ENCODE measurements at places on chromosomes 7 and 10.

DNA sequence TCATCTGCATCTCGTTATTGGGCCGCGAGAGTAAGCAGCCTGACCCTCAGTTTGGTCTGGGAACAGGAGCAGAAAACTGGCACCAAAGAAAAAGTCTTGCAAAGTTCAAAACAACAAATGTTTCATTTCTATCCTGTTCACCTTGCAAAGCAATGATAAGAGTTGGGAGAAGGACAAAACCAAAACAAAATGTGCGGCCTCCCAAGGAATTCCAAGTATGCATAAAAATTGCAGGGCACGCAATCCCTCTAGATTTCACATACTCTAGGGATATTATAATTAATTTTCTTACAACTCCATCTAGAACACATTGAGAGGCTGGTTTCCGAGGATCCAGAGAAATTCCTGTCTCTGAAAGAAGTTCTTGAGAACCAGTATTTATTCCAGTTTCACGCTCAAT is 20.1 kb downstream of the CHUK start:
- no peak for DNase-seq

GRCh38 chr7:31663072-31663471 is 23.9 kb upstream of the PPP1R17 start:
- DNase-seq = no peak

DNA sequence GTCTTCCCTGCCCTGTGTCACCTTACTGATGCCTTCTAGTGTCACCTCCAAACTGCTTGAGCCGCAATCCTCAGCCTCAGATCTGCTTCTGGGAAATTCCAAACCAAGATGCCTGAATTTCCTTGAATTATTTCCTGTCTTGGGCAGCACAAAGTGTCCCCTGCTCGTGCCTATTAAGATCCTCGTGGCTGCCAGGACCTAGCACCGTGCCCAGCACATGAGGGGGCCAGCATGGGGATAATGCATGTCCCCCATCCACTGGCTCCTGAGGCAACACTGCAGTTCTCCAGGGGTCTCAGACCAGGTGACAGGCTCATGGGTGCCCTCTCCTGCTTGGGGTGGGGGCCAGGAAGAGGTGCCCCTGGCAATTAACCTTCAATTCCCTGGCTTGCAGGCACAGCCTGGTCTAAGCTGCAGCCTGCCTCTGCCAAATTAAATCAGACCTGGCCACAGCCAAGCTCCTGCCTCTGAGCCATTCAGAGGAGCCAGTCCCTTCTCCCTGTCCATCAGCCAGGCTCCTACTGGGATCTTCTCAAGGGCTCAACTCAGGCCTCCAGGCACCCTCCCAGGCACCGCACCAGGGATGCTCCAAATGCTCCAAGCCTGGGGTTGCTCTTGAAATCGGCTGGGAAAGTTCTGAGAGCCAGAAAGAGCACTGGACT is 146.6 kb downstream of the SH3PXD2A start:
- DNase-seq = no peak

- DNase-seq = no peak
Measured at GRCh38 chr10:5447611-5448071, 35.3 kb downstream of the NET1 start.

DNA sequence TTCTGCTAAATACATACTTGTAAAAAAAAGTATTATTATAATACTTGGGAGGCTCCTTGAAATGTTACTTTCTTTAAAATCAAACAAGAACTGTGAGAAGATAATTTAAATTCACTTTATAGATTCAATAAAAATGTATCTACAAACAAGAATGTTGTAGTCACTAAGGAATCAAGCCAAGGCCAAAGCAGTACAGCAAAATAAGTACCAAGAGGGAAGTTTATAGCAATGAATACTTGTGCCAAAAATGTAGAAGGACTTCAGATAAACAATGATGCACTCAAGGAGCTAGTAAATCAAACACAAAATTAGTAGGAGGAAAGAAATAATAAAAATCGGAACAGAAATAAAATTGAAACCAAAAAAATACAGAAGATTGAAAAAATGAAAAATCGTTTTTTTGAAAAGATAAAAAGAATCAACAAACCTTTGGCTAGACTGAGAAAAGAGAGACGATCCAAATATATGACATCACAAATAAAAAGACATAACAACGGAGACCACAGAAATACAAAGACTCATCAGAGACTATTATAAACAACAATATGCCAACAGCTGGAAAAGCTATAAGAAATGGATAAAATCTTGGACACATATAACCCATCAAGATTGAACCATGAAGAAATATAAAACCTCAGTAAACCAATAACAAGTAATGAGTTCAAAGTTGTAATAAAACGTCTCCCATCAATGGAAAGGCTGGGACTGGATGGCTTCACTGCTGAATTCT is 286.0 kb upstream of the TMEM229A start:
- DNase-seq = no peak

DNA sequence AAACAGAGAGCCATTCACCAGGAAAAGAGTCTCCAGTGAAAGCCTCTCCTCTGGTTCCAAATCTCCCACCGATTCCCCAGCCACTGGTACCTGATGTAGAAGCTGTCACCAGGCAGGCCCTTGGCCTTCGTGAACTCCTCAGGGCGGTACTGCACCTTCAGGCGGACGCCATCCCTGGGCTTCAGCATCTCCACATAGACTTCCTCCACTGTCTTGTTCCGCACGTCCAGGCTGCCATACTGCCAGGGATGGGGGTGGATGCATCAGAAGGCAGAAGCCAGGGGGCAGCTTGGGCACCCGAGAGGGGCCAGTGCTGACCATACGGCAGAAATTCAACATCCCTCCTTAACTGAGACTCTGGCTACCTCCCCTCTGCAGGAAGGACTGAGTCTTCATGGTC is 118.8 kb downstream of the DLG5 start:
- no peak for DNase-seq

- no peak for DNase-seq
Measured at GRCh38 chr7:74544706-74545469, 91.2 kb downstream of the GTF2IRD1 start.

DNA sequence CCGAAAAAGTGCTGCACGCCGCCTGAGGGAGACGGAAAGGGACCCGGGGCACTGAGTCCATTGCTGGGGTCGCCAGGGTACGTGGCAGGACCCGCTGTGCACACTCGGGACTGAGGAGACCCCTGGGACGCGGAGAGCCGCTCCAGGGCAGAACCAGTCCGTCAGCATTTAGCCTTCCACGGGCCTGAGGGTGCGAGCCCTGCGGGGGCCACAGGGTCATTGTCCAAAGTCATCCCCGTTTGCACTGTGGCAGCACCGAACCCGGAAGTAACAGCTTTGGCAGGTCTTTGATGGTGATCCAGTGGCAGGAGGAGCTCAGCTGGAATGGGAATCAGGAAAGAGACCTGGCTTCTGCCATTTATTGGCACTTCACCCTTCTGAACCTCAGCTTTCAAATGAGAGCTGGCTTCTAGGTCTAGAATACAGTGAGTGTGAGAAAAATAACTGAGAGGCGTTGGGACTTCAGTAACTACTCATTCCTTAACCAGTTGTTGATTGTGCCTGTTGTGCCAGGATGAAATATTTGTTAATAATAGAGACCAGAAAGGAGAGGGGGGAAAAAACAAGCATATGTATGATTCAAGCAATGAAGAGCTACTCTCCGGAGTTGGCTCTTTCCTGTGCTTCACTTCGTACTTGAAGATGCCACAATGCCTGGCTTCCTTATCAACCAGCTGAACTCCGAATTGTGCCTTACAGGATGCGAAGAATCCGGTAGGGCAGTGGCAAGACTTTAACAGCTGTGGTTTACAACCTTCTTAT is 811 bp upstream of the ARHGAP12 start:
- no peak for DNase-seq

DNA sequence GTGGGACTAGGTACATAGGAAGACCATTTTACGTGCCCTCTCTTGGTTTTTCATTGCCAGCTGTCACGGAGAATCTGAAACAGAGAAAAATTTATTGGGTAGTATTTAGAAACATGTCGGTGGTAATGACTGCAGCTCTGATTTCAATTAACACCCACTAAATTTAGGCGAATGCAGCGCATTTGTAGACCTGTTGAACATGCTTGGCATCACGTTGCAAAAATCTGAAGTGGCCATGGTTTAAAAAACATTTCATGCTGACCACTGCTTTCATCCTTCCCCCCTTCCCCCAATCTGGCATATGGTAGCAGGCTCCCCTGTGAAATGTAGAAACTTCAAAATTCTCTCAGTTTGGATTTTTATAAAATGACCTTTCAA is 34.0 kb downstream of the LRMDA start:
- no peak for DNase-seq

DNA sequence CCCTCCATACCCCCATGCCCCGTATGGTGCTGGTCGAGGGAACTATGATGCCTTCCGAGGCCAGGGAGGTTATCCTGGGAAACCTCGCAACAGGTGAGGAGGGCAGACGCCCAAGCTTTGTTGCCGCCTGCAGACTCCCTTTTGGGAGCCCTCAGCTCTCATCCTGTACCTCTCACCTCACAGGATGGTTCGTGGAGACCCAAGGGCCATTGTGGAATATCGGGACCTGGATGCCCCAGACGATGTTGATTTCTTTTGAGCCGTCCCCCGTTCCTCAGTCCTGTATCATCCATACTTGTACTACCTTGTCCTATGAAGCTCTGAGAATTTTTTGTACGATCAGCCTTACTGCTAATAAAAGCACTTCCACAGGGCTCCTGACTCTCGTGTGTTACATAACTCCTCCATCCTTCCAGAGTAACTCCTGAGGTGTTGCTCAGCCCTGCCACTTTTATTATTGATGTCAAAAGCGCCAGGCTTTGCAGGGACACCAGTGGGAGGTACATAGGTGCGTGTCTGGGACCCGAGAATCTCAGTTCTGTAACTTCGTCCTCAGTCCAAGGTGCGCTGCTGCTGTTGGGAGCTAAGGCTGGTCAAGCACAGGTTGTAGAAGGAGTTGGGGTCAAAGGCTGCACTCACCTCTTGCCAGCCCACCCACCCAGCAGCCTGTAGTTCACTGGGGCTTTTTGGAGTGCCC is 1.1 kb downstream of the UFSP1 start:
- no peak for DNase-seq

- DNase-seq = no peak
Measured at GRCh38 chr7:31910191-31910590, 160.0 kb downstream of the PDE1C start.

DNA sequence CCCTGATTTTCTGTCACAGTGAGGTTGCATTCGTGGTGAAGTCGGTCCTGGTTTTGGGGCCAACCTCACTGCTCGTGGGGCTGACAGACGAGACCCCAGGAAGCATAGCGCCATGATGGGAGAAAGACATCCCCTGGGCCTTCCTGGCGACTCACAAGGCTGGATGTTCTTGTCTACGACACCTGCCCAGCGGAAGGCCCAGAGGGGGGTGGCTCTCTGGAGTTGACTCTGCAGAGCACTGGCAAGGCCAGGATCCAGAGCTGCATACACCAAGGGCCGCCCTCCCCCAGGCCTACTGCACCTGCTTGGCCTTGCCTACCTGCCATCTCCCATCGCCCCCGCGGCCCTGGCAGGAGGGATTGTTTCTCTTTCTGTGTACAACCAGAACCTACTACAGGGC is 608.9 kb downstream of the PTPRN2 start:
- DNase-seq = no peak
